Tibial artery (tissue), 4 donors: ENCODE measurements at places on chromosomes 1 and 21.
A peak's percentile ranks its signal among the peaks of the same experiment; 100 is the strongest.

DNA sequence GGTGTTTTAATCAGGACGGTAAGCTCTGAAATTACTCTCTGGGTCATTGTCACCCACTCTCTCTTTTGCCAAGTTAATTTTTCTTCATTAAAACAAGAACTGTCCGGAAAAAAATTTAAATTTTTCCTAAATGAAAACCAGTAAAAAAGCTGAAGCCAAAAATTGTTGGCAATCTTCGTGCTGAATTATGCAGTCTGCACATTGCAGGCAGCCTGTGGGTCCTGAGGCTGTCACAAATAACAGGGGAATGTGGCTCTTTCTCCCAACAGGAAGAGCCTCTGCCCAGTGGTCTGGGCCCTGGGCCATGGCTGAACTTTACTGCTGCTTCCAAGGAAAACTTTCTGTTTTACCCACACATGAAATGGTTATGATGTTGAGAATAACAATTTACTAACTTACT lies 153.9 kb upstream of the SPAG17 start:
- H3K36me3 ChIP-seq: no peaks in the 10 kb centered on the region
- H3K4me3 ChIP-seq: no peak overlapping the region
- DNase-seq: no peak
- H3K27ac ChIP-seq: peak overlapping the region; percentile 0

- DNase-seq: no peak
- no peak overlapping the region for H3K27ac ChIP-seq
- no peak overlapping the region for H3K4me3 ChIP-seq
- H3K36me3 ChIP-seq: no peaks in the 10 kb centered on the region
- H3K4me1 ChIP-seq: no peaks in the 10 kb centered on the region
Observed at GRCh38 chr1:165915932-165916348, 88.5 kb downstream of the UCK2 start.

DNA sequence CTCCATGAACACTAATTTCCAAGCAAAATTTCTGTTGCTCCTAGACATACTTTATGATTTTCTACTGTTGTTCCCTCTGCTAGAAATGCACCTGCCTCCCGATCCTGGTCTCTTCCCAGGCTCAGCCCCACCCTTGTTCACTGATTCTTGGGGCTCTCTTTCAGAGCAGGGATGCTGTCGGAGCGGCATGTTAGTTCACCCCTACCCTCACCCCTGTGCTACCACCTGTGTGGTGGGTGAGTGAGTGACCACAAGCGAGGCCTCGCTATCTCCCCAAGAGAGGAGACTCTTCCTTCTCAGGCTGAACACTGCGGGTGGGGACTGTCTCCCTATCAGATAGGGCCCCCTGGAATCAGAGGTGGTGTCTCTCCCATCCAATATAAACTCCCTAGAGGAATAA lies 4.9 kb upstream of the S100A8 start:
- no peak overlapping the region for H3K27ac ChIP-seq
- no peaks in the 10 kb centered on the region for H3K36me3 ChIP-seq
- peaks cover 16% of the 10 kb centered on the region for H3K27me3 ChIP-seq
- DNase-seq: peak; percentile 23
- no peaks in the 10 kb centered on the region for H3K4me1 ChIP-seq

- no peak for DNase-seq
- H3K4me1 ChIP-seq: no peaks in the 10 kb centered on the region
- no peak overlapping the region for H3K27ac ChIP-seq
Observed at GRCh38 chr1:67333603-67334002, 25.9 kb downstream of the IL12RB2 start.
